ENCODE measurements at places on chromosomes 3 and 15. TPM values are rescaled to one million over a fixed set of nuclear protein-coding genes. Genes with fewer than 3 reads are reported as not detected.

The USP50 gene
- not detected for total RNA-seq

The LSMEM2 gene
- total RNA-seq, result not detected

The ZMYND10 gene
- total RNA-seq, result 1.7 TPM

The IL20RB gene
- 34.0 TPM for total RNA-seq

The GRK7 gene
- not detected for total RNA-seq

The AMT gene
- total RNA-seq, result 0.58 TPM

The ECE2 gene
- not detected for total RNA-seq

The GOLGA8R gene
- total RNA-seq, result 0.18 TPM

The TMCO5A gene
- not detected for total RNA-seq

The PEX5L gene
- total RNA-seq, result under 0.01 TPM

The NRG4 gene
- not detected for total RNA-seq

The P3H2 gene
- 19.3 TPM for total RNA-seq

The GPR62 gene
- not detected for total RNA-seq

The PIGX gene
- 31.1 TPM for total RNA-seq

The C3orf18 gene
- 10.7 TPM for total RNA-seq

The CHRNA5 gene
- 1.2 TPM for total RNA-seq

The CACNA2D2 gene
- not detected for total RNA-seq

The MME gene
- 481 TPM for total RNA-seq

The GOLGA8K gene
- not detected for total RNA-seq

The MCF2L2 gene
- total RNA-seq, result 0.29 TPM

The BTBD1 gene
- total RNA-seq, result 81.5 TPM

The FBLN2 gene
- total RNA-seq, result 16.1 TPM

The CATSPER2 gene
- total RNA-seq, result 0.58 TPM

The GOLGA8B gene
- total RNA-seq, result 34.0 TPM

The GATA2 gene
- total RNA-seq, result 36.9 TPM

The C3orf20 gene
- not detected for total RNA-seq

The PCOLCE2 gene
- total RNA-seq, result 4.4 TPM

The CCR9 gene
- total RNA-seq, result not detected

The RAD54L2 gene
- 7.8 TPM for total RNA-seq

The CPB1 gene
- total RNA-seq, result not detected

The GREM1 gene
- 4.3 TPM for total RNA-seq

The SAMMSON gene
- total RNA-seq, result not detected

The HMG20A gene
- total RNA-seq, result 20.5 TPM

The PDZRN3 gene
- total RNA-seq, result 3.5 TPM

The TNFAIP8L3 gene
- total RNA-seq, result 4.1 TPM

The SERINC4 gene
- not detected for total RNA-seq

The PEX11A gene
- 5.7 TPM for total RNA-seq

The PLXNB1 gene
- 18.2 TPM for total RNA-seq

The ATP13A5 gene
- not detected for total RNA-seq

The SRGAP3 gene
- total RNA-seq, result 4.6 TPM

The SLC24A1 gene
- 6.7 TPM for total RNA-seq

The CP gene
- not detected for total RNA-seq

The GOLGA6L4 gene
- 0.29 TPM for total RNA-seq

The UBAP1L gene
- 0.18 TPM for total RNA-seq

The ZPLD1 gene
- total RNA-seq, result not detected

The SERPINI1 gene
- 1.4 TPM for total RNA-seq

The C3orf22 gene
- total RNA-seq, result not detected

The PLA2G4F gene
- not detected for total RNA-seq

Data from myometrial cell (primary cell).